ENCODE measurements at places on chromosomes 2 and 18.

- no peak for DNase-seq
These were observed 72.7 kb upstream of the SPOPL start for GRCh38 chr2:138428710-138429440.

- no peak for DNase-seq
These were observed 49.5 kb downstream of the CAPN13 start for GRCh38 chr2:30757749-30758148.

GRCh38 chr2:190582019-190582418 is 47.5 kb upstream of the NEMP2 start:
- DNase-seq, result no peak

DNA sequence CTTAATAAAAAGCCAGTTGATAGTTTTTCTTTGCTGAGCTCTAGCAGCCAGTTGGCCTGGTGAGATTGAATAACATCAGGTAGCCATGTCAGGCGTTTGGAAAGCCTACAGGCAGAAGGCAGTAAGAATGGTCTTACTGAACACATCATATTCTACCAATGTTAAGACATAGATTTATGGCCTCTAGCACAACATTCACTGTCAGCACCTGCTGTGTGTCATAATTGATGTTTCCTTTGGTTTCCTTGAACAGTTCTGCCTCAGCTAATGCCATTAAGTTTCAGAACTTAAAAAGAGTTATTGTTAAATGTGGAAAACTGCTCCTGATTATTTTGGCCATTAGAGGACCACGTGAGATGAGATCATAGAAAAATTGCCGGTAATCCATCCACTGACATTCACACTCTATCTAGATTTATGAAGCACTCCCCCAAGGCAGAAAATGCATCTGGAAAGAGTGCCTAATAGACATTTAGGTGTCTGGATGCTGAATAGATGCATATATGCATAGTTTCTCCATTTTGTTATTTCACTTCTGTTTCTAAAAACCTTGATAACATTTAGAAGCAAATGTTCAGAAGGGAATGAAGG is 434.7 kb downstream of the PTPRM start:
- no peak for DNase-seq

- no peak for DNase-seq
These were observed 65.1 kb downstream of the EDAR start for GRCh38 chr2:108923736-108924579.

- DNase-seq, result no peak
These were observed 199.1 kb upstream of the SLC14A2 start for GRCh38 chr18:45416168-45416567.

DNA sequence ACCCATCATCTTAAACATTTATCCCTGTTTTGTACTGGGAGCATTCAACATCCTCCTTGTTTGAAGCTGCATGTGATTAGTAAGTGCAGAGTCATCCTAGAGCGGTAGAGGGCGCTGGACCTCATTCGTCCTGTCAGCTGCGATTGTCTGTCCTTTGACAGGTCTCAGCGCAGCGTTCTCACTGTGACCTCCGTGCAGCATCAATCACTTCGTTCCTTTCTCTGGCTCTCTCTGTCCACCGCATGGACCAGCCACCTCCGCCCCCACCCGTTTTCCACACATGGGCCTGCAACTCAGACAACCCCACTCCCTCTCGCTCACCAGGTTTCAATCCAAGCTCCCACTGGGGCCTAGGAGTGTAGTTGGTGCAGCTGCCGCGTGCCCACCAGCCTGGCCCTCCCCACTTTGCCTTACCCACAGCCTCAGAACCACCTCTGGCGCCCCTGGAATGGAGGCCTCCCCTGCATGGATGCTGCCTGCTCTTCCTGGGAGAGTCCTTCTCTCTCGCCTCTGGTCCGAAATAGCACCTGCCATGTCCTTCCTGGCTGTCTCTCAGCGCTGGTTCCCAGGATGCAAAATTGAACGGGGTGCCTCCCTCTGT is 90.5 kb downstream of the NDUFA10 start:
- peak; percentile 25 for DNase-seq

DNA sequence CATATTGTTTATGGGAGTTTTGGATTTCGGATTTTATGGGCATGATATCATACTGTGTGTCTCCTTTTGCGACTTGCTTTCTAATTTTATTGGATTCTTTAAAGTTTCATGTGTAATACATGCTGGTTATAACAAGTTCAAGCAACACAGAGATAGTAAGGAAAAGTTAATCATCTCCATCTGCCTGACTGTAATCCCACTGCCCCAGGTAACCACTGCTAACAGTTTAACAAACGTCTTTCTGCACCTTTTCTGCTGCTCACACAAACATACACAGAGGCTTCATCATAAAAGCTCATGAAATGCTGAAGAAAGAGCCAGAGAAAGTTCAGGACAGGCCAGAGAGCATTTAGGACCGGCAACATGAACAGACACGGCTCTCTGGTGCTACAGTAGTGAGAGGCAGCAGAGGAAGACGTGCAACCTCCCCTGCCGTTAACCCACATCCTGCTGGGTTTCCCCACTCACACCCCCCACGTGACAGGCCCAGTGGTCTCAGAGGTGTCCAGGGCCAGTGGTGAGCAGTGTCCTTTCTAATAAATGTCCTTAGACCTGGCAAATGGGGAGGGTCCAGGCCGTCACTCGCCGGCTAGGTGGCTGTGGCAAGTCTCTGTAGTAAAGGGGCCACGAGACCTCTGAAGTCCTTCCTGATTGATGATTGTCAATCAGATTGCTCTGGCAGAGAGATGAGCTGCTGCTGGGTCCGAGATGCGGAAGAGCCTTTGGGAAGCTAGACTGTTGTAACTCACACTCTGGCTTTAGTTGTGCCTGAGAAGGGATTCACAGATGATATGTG is 43.0 kb upstream of the SLC1A4 start:
- peak; percentile 29 for DNase-seq

- no peak for DNase-seq
These were observed 317.2 kb upstream of the CDH2 start for GRCh38 chr18:28494151-28494550.

GRCh38 chr2:180385601-180386201 is 378.6 kb upstream of the CWC22 start:
- DNase-seq, result no peak

DNA sequence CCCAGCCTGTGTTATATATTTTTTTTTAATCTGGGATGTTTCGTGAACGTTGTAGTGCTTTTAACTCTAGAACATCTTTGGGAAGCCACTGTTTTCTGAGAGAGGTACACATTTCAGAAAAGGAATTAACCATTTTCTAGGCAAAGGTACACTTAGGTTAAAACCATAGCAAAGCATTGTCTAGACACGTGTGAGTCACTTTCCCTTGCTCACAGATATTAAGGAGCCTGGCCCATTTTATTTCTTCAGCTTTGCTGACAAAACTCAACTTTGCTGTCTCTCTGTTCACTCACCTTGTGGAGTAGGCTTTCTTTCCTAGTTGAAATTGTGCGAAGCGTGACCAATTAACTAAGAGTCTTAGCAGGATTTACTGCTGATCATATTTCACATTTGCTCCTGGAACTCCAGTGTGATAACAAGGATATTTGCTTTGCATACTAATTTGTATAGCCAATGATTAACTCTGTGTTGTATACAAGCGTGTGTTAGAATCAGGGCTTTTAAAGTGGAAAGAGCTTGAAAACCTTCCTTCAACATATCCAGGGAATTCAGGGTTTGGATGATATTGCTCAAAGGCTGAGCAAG is 215.0 kb upstream of the AGAP1 start:
- DNase-seq, result no peak

GRCh38 chr18:10062302-10063300 is 148.8 kb downstream of the VAPA start:
- DNase-seq, result no peak

DNA sequence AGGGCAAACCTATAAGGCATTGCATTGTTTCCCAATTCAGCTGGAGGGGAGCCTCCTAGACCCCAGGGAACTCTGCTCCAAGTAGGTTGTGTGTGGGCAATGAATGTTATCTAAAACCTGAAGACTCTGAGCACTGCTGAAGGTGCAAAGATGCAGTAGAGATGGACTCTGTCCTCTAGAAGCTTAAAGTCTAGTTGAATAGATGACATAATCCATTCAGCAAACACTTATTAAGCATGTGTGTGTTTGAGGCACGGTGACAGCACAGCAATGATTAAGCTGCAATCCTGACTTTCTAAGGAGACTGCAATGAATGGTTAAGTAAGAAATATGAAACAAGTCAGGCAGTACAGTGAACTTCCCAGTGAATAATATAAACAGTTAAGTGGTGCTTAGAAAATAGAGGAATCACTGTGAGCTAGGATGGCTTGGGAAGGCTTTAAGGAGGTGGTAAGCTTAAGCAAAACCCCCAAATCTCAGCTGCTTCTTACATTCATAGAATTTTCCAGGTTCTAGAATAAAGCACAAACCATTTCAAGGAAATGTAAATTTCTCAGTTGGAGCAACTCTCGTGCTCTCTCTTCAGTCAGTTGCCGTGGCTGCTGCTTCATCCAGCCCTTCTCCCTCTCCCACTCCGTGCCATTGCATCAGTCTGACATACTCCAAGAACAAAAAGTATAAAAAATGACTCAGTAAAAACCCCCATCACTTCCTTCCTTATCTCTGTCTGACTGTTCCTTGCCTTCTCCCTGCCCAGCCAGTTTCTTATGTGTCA is 19.1 kb downstream of the MXD1 start:
- DNase-seq, result no peak

DNA sequence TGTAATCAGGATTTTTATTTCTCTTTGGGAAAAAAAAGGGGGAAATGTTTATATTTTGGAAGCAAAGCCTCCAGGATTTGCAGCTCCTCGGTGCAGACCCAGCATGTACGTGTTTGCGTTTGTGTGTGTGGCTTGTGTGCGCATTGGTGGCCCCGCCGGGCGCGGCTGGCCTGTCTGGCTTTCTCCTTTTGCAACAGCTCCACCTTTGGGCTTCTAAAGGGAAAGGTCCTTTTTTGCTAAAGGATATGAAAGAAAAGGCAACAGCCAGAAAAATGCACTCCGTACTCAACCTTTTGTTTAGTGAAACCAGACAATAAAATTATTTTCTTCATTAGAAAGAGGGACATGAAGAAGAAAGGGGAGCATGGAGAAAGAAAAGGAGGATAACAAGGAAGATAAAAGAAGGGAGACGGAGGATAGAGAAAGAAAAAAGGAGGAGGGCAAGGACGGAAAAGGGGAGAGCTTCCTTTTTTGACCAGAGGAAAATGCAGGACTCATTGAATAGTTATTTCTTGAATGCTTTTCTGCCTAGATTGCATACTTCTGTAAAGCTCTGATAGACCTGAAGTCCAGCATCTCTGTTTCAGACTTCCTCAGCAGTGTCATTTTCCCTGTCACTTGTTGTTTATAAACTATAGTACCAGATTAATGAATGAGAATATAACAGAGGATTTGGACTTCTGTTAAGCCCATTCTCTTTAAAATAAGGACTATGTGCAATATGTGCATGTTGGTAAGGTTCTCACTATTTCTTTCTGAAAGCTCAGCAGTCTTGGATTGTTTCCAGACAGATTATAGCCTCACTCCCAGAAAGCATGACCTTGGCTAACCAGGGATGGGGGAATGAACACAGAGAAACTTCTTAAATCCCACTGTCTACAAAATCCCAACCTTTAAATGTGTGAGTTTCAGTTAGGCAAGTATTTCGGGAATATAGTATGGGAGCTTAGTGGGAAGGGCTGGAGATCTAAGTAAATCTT is 563.1 kb upstream of the PIK3C3 start:
- DNase-seq, result no peak

GRCh38 chr18:12747530-12748315 is 44.9 kb downstream of the PSMG2 start:
- DNase-seq, result no peak

DNA sequence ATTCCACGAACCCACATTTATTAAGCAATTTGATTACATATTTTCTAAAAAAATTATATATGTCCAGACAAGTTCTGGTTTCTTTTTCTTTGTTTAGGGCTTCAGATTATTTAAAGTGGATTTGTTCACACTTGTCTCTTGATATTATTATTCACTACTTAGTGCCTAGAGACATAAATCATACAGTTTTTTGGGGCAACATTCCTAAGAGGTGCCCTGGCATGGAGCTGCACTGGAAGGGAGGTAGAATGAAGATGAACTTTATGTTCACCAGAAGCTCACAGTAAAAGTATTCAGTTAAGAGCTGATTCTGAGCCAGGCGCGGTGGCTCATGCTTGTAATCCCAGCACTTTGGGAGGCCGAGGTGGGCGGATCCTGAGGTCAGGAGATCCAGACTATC is 762.7 kb upstream of the TMEFF2 start:
- DNase-seq, result no peak
